NK-92 treated with Interleukin-12 subunit alpha and Interleukin-12 subunit beta, amount 100 ng/mL, for 24 hours (cell line): ENCODE measurements at places on chromosomes 1 and 21.

DNA sequence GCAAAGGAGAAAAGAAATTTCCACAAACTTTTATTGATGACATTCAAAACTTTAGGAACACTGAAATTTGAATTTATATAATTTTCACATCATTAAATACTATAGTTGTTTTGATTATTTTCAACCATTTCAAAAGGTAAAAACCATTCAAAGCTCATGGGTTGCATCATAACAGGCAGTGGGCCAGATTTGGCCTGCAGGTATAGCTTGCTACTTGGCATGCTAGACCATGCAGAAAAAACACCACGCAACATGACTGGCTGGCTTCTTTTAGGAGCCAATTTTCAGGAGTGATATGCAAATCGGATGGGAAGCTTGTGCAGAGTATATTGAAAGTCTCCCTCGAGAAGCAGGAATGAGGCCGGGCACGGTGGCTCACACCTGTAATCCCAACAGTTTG, 144.8 kb downstream of the GLUL start:
- DNase-seq: no peak

GRCh38 chr1:50447961-50448360, 24.7 kb upstream of the DMRTA2 start:
- no peak for DNase-seq

DNA sequence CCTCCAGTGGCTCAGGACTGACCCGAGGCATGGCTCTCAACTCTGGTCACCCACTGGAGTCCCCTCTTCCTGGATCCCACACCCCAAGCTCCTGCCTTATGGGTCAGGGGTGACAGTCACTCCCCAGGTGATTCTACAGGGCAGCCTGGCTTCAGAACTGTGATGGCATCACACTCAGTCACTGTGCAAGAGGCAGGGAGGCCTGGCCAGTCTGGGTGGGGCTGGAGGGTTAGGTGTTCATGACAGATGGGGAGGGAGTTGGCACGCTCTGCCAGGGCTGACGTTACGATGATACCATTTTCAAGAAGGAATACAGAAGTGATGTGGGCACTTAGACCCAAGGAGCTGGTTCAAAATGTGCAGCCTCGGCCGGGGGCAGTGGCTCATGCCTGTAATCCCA, 25.2 kb upstream of the ABCG1 start:
- no peak for DNase-seq

- no peak for DNase-seq
Observed at GRCh38 chr1:77279929-77280328, 1.9 kb upstream of the AK5 start.
